GM03348 (cell line): ENCODE measurements at places on chromosomes 12 and 14.

- no peak for DNase-seq
Measured at GRCh38 chr12:108881953-108882352, 2.1 kb downstream of the DAO start.

GRCh38 chr14:79543967-79544697 is 667.2 kb downstream of the DIO2 start:
- DNase-seq = peak; percentile 27

GRCh38 chr12:127628645-127629044 is 638.3 kb upstream of the TMEM132C start:
- DNase-seq = peak; percentile 62

DNA sequence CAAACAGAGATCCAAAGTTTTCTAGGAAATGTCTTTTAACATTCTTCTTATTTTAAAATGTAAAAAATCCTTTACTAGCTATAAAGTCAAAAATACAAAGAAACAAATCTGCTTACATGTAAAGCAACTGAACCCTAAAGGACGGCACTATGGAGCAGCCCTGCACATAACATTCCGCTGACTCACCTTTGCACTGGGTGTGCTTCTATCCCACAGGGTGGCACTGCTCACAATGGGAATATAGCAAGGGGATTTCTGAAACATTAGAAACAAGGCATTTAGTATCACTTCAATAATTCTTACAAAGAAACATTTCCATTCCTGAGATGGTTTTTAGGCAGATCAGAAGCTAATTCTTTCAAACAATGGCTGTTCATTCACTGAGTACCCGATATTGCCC is 94.3 kb downstream of the C12orf42 start:
- DNase-seq = no peak

DNA sequence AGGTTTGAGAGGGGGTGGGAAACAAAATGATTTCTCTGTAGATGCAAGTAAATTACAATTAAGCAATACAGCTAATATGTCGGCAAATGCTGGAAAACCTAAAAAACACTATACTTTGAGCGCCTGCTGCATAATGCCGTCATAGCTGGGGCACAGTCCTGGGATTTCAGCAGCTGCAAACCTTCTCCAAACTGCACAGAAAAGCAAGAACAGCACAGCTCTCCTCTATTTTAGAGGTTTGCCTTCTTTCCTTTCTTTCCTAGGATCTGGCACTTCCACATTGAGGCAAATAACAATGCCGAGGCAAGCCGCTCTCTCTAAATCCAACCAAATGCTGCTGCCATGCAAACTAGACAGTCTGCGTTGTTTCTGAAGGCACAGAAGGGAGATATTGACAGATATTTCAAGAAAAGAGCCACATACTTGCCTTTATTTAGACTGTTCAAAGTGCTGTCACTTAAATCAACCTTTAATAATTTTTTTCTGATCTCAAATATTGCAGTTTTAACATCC is 287.1 kb upstream of the G2E3 start:
- no peak for DNase-seq

- no peak for DNase-seq
Measured at GRCh38 chr12:89948271-89949175, 239.9 kb upstream of the ATP2B1 start.

DNA sequence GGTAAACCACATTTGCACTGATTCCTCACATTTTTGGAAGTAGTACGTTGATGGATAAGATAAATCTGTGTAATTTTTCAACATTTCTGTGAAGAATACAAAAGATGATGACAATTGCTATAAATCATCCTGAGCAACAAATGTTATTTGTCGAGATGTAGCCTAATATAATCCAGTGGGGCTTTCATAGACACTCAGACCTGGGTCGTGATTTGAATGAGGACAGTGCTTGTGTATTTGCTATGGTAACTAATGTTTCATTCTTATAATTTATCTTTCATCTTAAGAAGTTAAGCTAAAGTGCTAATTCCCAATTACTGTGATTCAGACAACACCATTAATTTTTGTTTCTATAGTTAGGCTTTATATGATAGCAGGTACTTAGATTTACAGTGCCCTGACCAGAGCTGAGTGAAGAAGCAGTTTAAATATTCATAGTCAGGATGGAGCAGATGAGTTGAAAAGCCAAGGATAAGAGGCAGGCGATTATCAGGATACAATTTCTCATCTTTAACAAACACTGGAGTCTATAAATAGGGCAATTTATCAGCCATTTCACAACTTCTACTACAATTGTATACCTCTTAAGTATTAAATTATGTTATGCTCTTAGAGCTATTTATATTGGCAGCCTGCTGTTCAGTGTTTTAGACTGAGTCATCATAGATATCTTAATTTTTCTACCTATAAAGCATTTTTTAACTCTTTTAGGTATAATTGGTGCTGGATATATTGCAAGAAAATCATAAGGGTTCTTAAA is 359.9 kb downstream of the TRHDE start:
- DNase-seq = no peak

DNA sequence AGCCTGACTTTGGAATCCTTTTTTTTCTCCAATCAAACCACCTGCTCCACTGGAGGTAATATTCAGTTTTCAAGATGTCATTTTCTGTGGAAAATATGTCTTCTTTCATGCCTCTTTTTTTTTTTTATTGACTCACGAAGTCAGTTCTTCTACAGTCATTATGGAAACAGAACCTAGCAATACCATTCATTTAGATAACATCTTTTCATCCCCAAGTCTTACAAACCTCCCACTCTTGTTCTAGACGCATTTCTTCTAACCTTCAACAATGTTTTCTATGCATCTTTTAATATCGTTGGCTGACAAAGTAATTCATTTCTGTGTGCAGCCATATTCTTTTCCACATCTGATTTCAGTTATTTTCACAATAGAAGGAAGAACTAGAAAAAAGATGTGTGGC is 474.3 kb upstream of the CCDC196 start:
- DNase-seq = no peak

DNA sequence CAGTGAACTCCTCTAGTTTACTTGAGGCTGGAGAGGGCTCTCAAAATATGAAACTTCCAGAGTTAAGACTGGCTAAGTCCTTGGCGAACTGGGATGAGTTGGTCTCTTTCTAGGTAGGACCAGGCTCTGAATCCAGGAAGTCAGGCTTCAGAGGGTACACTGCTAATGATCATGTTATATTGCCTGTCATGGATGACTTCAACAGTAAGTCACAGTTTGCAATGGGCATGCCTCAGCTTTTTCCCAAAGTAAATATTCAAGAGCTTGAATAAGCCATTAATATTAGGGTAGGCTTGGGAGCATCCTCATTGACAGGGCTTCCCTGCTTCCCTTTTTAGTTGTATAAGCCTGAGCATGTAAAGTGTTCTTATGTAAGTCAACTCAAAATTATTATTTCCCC is 61.7 kb upstream of the PTHLH start:
- DNase-seq = no peak

DNA sequence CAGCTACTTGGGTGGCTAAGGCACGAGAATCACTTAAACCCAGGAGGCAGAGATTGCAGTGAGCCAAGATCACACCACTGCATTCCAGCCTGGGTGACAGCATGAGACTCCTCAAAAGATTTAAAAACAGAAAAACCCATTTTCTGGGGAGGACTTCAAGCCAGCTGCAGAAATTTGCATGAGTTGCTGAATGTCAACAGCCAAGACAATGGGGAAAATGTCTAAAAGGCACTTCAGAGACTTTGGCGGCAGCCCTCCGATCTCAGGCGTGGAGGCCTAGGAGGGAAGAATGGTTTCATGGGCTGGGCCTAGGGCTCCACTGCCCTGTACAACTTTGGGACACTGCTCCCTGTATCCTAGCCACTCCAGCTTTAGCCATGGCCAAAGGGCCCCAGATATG is 177.8 kb upstream of the C14orf180 start:
- no peak for DNase-seq

- no peak for DNase-seq
Measured at GRCh38 chr12:111218499-111218898, 150.4 kb downstream of the PHETA1 start.

DNA sequence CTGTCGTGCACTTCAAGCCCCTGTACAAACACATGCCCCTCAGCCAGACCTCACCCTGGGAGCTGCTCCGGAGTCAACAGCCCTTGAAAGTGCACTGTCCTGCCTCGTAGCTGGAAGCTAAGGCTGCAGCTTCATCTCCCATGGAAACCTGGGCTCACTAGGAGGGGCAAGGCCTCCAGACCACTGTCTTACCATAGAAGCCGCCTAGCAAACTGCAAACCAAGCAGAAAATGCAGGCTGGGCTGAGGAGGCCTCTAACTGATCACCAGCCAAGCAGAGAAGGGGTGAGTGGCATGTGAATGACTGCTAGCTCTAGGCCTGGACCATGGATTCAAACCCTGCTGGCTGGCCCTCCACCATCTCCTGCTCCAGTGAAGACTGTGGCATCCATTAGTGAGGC is 340.2 kb downstream of the CACNA1C start:
- DNase-seq = no peak

- no peak for DNase-seq
Measured at GRCh38 chr14:106094654-106095189, 568.3 kb downstream of the TMEM121 start.

- no peak for DNase-seq
Measured at GRCh38 chr14:55350461-55350860, 61.2 kb downstream of the ATG14 start.

GRCh38 chr12:96401076-96401871 is 1.0 kb upstream of the CDK17 start:
- DNase-seq = peak; percentile 78

- DNase-seq = no peak
Measured at GRCh38 chr14:94088516-94088915, 7.4 kb downstream of the IFI27L1 start.

- DNase-seq = no peak
Measured at GRCh38 chr12:42792265-42792664, 202.7 kb upstream of the PRICKLE1 start.

DNA sequence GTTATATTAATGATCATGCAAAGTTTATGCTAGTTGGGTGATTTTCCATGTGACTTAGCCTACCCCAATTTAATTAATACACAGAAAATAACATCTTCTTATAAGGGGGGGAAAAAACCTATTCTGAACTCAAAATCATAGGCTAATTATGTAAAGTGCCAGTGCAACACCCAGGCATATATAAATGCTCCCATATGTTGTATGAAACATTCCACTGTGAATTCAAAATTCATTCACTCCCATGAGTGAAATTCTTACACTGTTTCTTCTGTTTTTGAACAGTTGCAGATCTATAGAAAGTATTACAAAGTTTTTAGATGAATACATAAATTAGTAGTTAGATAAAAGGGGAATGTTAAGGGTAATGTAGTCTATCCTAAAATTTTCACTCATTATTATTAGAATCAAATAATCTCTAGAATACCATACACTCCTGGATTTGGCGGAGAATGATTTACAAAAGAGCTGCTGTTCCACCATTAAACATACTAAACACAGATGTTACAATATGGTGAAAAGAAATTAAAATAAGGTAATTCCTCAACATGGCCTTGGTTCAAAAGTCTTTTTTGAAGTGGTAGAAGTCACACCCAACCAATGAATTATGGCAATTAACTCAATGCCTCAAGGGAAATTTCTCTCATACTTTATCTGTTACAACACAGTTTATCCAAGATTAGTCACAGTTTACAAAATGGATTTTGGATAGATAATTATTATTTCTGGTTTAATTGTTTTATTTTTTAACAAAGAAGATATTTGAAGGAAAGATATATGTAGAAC is 454.1 kb upstream of the FLRT2 start:
- DNase-seq = no peak

DNA sequence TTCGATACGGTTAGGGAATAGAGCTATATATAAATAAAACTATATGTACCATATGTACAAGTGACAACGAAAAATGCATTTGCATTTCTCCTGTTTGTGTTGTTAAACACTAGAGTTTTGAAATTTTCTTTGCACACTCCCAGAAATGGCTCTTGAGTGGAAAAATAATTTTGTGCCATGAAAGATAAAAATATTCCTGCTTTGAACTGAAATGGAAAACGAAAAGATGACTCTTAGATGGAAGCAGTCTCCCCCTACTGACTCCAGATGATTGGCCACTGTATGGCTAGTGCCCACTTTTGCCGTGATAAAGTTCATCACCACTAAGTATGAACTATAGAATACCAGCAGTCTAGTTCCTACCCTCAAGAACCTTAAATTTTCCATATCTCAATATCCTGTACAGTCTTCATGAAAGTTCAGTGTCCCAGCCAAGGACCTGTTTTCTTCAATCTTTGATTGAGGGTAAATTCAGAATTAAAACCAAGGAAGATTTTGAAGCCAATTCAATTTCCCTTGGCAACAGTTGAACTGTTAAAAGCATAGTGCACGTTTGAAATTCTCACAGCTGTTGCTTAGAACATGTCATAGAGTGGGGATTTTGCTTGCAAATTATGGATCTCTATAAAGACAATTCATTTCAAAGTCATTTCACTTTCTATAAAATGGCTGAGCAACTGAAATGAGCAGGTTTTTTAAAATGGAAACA is 1.6 kb upstream of the PPP2R5E start:
- DNase-seq = peak; percentile 67
